ENCODE measurements at places on chromosomes 7 and 10.

- DNase-seq = peak; percentile 90
These were observed 65.5 kb downstream of the LRRC17 start for GRCh38 chr7:102978284-102978683.

- DNase-seq = peak; percentile 15
These were observed 61.3 kb downstream of the RAPGEF5 start for GRCh38 chr7:22295402-22296264.

- no peak for DNase-seq
These were observed 591.5 kb upstream of the ANKRD30A start for GRCh38 chr10:36533861-36534260.

DNA sequence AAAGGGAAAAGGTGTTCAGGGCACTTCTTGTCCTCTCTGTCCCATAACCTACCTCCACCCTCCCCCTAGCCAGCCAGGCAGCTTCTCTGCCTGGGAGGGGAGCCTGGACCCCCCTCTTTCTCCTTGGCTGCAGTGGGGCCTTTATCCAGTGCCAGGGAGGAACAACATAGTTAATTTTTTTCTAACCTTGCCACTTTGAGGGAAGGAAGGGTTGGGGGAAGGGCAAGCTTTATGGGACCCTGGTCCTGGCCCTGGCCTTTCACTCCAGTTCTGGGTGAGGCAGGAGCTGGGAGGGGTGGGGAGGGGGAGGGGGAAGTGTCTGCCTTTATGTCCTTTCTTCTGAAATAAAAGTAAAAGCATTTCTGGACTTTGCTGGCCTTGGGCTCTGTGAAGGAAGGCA lies 4.5 kb downstream of the VGF start:
- DNase-seq = no peak

DNA sequence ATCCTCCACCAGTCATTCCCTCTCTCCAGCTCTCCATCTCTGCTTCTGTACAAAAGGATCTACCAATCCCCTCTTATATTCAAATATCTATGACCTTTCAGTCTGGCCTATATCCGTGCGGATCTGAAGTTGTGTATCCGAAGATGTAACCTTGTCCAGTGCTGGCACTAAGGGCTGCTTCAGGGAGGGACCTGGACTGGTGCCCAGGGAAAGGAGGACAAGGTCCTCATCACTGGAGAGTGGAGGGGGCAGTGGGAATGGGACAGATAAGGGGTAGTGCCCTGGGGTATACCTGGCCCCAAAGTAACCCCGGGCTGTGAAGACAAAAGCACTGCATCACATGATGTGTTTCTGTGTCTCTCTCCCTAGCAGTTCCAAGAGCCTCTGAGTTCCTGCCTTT lies 1.8 kb downstream of the TMEM225B start:
- no peak for DNase-seq

DNA sequence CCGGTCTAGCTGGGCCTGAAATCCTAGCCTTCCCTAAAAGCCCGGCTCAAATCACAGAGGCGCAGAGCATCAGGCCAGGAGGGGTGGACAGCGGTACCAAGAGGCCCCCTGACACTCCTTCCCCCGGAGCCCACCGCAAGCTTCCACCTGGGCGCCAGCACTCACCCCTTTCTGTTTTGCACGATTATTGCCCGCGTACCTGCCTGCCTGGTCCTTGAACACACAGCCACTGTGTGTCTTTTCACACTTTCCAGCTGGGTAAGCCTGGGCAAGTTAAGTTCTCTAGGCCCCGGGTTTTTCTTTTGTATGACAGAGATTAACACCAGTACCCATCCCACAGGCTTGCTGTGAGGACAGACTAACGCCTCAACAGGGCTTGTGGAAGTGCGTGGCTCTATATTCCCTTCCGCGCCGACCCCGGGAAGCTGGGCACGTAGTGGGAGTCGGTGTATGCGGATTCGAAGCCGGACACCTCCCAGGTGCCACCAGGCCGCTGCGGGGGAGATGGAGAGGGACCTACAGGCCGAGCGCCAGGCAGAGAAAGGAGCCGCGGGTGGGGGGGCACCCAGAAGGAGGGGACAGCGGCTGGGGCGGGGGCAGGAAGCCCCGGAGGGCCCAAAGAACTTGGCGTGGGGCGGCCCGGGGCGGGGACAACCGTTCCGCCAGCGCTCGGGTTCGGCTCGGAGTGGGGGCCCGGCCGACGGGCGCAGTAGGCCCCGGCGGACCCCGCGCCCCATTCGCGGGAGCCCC lies 792 bp downstream of the ZNF746 start:
- peak; percentile 11 for DNase-seq

DNA sequence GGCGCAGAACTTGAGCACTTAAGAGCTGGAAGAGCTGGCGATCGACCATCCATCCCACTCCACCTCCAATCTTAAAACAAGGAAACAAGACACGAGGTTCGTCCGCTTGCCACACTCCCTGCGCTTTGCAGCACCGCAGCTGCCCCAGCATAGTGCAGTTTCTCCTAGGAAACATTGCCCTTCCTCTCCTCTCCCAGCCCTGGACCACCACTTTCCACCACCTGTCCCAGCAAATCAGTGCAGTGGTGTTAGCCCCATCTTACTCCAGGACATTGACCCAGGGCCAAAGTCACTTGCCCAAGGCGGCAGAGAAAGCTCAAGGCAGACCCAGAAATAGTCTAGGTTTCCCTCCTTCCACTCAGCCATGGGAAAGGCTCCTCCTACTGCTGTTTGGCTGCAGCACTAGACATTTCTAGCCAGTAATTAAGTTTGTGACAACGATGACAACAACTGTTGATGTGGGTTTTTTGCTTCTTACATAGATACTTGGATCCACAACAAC lies 1.5 kb upstream of the PARD3 start:
- DNase-seq = no peak

DNA sequence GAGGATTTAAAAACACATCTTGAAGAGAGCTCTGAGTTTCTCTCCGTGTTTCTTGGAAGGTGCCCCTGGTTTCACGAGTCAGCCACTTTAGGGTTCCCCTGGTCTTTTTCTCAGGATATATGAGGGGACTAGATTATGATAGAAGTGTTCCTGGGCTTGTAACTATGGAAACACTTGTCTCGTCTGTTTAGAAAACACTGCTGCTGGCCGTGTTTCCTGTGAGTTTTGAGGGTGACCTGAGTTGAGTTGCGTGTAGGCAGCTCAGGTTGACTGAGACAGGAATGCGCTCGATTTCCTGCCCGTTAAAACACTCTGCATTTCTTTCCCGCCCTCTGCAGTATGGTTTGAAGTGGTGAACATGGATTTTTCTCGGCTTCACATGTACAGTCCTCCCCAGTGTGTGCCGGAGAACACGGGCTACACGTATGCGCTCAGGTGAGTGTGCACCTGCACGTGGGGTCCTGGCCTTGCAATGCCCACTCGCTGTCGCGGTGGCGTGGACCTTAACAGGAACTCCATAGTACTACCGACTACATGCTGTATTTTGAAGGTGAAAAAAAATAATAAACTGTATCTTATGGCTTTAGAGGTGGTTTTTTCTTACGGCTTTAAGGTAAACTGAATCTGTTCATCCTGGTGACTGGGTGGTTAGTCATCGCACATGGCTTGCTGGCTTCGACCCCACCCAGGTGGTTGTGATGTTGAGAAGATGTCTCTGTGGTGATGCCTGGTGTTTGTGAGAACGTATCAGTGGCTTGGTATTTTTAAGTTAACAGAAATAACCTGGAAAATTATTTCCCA lies at the start of gene SUN1:
Gene SUN1 (plus strand): TSS at position 310 of the 801 bp plus-strand sequence. CDS start 49 bp downstream, at position 359.
- peak; percentile 87 for DNase-seq

DNA sequence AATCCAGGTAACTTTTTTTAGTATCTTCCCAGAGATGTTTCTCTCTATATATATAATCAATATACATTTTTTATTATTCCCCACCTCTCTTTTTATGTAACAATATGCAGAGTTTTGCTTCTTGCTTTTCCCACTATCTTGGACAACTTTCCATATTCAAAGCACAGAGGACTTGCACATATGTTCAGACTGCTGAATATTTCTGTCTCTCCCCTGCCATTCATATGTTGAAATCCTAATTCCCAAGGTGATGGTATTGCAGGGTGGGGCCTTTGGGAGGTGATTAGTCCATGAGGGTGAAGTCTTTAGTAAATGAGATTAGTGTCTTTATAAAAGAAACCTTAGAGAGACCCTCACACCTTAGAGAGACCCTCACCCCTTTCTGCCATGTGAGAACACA lies 72.8 kb downstream of the CFTR start:
- DNase-seq = no peak

- DNase-seq = no peak
These were observed 44.8 kb downstream of the SDK1 start for GRCh38 chr7:3345699-3346481.

- DNase-seq = no peak
These were observed 6.4 kb downstream of the AGBL3 start for GRCh38 chr7:134992626-134993179.

- DNase-seq = no peak
These were observed 26.5 kb downstream of the CDH23 start for GRCh38 chr10:71423250-71423649.

DNA sequence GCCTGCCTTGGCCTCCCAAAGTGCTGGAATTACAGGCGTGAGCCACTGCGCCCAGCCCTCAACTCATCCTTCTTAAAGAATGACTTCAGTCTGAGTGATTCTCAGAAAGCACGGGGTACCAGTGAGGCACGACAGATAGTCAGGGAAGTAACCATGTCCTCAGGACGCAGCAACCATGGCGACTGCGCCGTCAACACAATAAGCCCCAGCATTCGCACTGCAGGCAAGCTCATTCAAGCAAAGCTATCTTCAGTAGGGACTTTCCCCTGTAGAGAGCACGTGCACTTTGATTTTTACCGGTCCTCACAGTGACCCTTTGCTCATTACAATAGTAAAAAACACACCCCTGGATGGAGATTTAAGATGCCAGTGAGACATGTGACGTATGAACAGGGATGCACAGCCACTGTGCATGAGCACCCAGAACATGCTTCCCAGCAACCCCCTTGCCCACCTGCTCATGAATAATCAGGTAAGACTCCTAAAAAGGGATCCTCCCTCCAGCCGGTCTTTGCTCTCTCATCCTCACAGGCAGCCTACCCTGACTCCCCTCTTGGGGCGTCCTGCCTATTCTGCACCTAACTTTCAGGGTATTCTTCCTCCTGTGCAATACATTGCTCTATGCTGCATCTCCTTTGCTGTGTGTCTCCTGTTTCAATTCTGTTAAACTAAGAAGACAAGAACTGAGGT lies 9.1 kb downstream of the WDR86 start:
- no peak for DNase-seq

DNA sequence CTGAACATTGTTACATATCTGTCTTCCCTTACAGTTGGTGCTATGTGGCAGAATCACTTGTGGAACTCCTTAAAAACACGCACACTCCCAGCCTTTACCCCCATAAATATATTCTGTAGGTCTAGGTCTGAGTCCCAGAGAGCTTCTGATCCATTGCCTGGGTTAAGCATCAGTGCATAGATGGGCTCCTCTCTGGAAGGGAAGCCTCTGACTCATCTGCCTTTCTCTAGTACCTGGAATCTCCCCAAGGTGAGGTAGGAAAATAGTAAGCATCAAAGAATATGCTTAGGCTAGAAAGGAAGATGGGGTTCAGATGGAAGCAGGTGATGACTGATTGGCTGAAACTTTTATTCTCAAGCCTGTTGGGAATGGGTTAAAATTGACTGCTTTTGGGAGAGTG lies 26.1 kb downstream of the PROSER2 start:
- DNase-seq = no peak

DNA sequence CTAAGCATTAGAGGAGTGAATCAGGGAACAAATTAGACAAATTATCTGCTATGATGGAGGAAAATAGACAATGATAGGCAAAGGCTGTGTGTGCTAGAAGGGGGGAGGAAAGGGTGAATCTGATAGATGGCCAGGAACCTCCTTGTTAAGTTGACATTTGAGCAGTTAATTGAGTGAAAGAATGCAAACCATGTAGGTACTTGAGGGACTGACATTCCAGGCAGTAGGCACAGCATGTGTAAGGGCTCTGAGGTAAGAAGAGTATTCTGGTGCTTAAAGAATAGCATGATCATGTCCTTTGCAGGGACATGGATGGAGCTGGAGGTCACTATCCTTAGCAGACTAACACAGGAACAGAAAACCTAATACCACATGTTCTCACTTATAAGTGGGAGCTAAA lies 48.6 kb upstream of the TES start:
- no peak for DNase-seq

- no peak for DNase-seq
These were observed 171.0 kb downstream of the SEM1 start for GRCh38 chr7:96538632-96539031.

GRCh38 chr7:106542550-106543220 lies 118.3 kb downstream of the CCDC71L start:
- DNase-seq = peak; percentile 70

GRCh38 chr10:102988404-102989314 lies 70.6 kb downstream of the CNNM2 start:
- DNase-seq = peak; percentile 15

GRCh38 chr10:62803724-62804355 lies 680 bp upstream of the ADO start:
- no peak for DNase-seq

- no peak for DNase-seq
These were observed 9.2 kb upstream of the GRB10 start for GRCh38 chr7:50791938-50792341.

- DNase-seq = no peak
These were observed 147.1 kb downstream of the RGS10 start for GRCh38 chr10:119395280-119396007.

- DNase-seq = no peak
These were observed 70.2 kb upstream of the GATA3 start for GRCh38 chr10:7984325-7984724.

- no peak for DNase-seq
These were observed 27.8 kb upstream of the TNRC18 start for GRCh38 chr7:5451391-5451790.

DNA sequence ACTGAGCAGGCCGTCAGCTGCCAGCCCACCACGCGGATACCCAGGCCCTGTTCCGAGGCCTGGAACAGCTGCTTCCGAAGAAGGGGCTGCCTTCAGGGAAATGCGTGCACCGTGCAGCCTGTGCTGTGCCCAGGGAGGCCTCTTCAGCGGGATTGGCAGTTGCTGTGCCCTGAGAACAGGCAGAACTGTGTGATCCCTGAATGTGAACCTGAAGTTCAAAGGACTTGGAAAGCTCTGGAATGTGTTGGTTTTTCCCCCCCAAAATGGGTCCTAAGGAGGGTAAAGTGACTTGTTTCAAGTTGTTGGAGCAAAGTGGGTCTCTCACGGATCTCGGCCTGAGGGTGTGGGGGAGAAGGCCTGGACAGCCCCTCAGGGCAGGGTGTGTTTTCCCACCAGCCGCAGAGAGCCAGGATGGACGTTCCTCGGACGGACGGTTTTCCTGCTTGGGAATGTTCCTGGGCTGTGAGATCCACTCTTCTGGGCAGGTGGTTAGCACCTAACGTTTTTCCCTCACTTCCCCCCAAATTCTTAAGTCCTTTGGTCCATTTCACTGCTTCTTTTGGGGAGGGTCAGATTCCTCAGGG lies 2.1 kb downstream of the SPRN start:
- no peak for DNase-seq

- DNase-seq = no peak
These were observed 69.9 kb downstream of the HYCC1 start for GRCh38 chr7:22944022-22944421.

GRCh38 chr7:43248553-43248952 lies 136.1 kb downstream of the HECW1 start:
- DNase-seq = no peak

DNA sequence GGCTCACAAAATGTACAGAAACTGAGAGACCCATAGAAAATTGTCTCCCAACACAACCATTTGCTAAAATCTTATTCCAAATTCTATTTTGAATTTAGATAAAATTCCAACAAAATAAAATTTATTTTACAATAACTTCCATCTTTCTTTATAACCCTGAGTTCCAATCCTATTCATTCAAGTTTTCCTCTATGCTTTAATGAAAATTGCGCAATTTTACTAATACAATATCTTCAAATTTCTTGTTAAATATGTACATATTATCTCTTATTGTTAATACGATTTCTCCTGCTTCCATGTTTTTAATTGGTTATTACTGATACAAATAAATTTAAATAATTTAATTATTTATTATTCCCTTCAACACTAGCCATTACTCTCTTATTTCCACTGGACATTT lies 645.2 kb upstream of the COBL start:
- DNase-seq = no peak

Data from HT1080 (cell line).